ENCODE measurements at places on chromosomes 16 and 17.

- no peak for DNase-seq
Measured at GRCh38 chr17:83202002-83203000, 122.9 kb downstream of the METRNL start.

DNA sequence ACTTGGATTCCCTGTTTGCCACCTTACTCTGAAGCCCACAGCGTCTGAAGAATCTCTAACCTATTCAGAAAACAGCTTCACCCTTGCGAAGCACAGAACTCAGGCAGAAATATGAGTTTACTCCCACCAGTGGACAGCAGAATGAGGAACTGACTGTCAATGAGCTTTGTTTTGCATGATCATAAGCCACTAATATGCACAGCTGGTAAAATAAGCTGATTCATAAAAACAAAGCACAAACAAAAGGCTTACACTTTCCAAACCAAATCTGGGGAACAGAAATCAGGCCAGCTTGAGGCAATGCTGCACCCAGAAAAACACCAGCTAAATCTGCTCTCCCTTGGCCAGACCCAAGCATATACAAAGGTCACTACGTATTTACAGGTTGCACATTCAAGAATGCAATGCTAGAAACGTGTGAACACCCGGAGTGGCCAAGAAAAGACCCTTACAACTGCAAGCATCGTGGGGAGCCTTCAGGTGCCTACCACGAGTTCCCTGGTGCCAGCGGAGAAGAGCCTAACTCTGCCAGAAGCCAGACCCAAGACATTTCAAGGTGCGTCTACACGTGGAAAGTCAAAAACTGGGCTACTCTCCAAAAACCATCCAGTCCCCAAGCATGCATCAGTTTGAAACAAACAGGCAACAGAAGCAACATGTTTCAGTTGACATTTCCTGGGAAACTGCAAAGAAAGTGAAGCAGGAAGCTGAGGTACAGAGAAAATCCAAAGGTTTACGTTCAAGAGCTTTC lies 207.1 kb downstream of the ZFHX3 start:
- no peak for DNase-seq

DNA sequence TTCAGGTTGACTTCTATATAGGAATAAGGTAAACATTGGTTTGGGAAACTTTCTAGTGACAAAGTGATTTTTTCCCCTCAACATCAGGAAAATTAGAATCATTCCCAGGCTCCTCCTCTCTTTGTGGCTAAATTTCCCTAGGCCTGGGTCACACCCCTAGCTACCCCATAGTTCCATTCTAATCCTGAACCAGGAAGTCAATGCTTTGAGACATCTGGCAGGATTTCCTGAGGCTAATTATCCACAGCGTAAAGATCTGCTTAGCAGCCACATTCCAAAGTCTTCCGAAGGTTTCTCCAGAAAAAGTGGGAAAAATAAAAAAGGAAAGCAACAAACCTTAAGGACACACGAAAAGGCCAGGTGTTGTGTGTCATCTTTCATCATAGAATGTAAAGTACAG lies 60.3 kb upstream of the CORO6 start:
- DNase-seq: no peak

DNA sequence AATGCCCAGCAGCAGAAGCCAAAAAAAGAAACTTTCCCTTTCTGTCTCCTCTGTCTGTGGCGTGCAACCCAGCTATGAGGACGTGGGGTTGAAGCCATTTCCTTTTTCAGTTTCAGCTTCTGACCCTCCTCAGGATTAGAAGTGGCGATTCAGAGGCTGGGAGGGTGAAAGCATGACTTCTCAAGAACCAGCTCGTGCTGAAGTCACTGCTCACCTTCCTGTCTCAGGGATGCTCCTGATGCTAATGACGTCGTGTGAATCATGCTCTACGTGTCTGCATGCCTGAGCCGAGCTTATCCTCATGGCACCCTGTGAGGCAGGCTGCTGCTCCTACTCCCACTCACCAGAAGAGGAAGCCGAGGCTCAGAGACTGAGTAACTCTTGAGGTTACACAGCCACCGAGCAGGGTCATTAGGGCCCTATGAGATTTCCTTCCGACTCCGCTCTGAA lies 5.7 kb upstream of the LPO start:
- DNase-seq: no peak

GRCh38 chr16:84260766-84261554 lies 21.1 kb upstream of the KCNG4 start:
- DNase-seq: no peak

GRCh38 chr17:8685381-8685780 lies 54.9 kb upstream of the MYH10 start:
- DNase-seq: no peak

GRCh38 chr17:65360961-65361552 lies 200.4 kb downstream of the AXIN2 start:
- no peak for DNase-seq

DNA sequence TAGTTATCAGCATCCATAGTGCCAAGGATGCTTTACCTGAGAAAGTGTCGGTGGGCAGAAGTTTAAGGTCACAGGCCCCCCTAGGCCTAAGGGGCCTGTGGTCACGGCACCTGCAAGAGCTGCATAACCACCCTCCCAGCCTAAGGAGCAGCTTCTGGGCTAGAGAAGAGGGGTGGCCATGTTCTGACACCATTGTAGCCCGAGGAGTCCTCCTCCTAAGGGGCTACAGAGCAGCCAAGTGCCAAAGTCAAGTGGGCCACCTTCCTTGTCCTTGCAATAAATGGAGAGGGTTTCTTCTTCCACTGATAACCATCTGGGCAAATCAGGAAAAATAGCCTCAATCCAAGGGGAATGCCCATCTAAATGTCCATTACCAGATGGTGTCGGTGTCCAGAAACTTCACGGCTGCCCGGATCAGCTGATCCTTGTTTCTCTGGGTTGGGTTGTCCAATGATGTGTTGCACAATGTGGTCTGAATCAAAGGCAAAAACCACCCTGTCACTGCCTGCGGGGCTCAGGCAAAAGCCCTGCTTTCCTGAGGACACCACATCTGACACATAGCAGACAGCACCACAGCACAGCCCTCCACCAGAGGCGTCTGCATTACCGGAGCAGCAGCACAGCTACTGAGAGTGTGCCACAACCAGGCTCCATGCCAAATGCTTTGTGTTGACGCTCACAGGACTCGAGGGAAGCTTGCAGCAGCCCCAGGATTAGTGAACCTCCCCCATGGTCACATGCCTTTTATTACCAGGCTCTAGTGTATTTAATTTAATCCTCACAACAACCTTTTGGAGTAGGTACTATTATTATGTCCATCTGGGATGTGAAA lies 12.8 kb downstream of the ATPAF2 start:
- no peak for DNase-seq

- DNase-seq: no peak
Measured at GRCh38 chr17:63947711-63948330, 15.7 kb upstream of the CD79B start.

DNA sequence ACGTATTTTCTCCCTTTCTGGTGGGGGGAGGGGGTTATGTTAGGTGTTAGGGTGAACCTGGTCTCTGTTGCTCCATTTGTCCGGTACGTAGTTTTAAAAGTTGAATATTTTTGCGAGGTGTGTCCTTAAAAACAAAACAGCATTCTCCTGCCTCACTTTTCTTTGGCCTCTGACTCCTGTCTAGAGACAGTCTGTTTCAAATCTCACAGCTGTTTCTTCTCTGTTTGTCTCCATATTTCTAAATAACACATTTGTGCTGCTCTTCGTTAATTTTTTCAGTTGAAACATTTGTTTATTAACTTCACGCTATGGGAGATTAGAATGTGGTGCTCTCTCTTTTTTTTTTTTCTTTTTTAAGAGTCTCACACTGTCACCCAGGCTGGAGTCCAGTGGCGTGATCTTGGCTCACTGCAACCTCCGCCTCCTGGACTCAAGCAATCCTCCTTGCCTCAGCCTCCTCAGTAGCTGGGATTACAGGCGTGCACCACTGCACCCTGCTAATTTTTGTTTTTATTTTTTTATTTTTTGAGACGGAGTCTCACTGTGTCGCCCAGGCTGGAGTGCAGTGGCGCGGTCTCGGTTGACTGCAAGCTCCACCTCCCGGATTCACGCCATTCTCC lies 31.7 kb downstream of the RPA1 start:
- DNase-seq: no peak

DNA sequence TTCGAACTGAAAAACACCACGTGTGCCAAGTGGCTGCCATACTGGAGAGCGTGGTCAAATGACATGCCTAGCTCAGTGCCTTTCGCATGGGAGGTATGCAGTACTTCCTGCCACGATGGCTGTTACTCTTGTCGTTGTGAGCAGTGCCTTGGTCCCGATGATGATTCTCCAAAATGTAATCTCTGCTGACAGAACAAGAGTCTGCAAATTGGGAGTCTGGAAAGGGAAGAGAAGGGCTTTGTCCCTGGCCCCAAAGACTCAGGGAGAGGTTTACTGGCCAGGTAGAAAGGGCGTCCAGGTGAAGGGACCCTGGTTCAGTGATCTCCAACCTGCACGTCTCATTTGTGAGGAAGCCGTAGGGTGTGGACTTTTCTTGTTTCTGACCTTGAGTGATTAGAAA lies 336.6 kb downstream of the WWOX start:
- DNase-seq: no peak

- no peak for DNase-seq
Measured at GRCh38 chr17:58575511-58575910, 61.1 kb upstream of the MTMR4 start.

DNA sequence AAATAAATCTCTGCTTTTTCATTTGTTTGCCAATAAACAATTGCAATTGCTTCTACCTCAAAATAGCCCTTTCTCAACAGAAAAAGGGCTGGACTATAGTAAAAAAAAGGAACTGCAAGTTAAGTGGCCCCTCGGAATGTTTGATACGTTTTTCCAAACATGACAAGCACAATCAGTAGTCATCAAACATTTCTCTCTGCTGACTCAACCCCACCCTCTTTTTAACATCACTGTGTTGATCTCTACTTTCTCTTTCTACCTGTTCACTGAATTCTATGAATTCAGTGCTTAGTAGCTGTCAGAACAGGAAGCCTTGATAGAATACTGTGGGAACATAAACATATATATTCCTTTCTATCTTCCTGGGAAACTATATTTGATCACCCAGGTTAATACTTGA lies 116.5 kb upstream of the AXIN2 start:
- DNase-seq: no peak

DNA sequence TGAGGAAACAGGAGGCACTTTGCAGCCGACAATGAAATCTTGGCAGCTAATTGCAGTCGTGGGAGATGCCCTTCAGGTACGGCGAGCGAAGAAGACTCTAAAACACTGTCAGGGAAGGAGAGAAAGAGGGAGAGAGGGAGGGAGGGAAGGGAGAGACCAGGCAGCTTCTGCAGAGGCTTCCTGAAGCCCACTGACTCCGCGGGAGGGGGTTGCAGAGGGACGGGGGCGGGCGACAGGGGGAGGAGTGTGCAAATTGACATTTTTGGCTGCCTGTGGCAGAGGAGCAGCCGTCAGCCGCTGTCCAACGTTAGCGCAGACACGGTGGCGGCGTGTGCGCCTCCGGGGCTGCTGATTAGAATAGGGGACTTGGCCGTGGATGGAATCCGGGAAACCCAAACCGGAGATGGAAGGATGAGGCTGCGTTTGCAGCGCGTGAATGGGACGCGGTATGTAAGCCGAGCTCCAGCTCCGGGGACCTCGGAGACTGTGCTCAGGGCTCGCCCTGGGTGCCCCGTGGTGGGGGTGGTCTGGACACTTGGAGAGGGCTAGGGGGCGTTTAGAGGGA lies 849.1 kb upstream of the RBFOX1 start:
- DNase-seq: no peak

DNA sequence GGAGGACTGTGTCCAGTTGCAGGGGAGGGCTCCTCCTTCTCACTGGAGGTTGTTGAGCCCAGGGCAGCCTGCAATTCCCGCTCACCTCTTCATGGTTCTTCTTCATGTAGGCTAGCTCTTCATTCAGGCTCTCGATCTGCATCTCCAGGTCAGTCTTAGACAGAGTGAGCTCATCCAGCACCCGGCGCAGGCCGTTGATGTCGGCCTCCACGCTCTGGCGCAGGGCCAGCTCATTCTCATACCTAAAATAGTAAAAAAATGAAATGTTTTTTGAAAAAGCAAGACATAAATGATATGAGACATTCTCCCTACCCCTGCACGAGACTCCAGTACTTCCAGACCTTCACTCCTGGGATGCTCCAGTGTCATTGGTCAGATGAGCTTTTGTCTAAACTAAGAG lies 2.2 kb downstream of the KRT13 start:
- DNase-seq: no peak

DNA sequence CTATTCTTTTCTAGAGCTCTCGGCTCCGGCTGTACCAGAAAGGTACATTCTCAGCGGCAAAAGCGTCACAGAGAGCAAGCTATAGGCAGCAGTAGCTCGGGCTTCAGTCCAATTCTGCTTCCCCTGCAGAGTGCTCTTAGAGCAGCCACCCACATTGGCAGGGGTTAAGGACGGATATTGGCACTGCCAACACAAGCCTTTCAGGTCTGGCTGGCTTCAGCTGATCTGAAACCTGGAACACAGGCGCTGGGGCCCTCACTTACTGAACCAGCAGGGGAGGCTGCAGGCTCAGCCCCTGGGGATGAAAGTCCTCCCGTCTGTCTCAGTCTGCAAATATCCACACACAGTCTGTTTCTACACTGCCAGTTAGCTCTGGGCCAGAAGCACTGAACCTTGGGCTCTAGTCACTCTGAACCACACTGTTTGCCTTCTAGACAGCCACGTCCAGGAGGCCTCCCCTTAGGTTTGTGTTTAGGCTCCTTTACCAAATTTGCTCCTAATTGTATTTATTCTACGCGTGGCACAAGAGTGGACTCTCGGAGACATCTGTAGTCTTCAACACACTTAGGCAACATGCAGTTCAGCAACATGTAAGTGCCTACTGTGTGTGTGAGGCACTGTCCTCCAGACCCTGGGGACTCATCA lies 40.1 kb downstream of the HIC1 start:
- no peak for DNase-seq

DNA sequence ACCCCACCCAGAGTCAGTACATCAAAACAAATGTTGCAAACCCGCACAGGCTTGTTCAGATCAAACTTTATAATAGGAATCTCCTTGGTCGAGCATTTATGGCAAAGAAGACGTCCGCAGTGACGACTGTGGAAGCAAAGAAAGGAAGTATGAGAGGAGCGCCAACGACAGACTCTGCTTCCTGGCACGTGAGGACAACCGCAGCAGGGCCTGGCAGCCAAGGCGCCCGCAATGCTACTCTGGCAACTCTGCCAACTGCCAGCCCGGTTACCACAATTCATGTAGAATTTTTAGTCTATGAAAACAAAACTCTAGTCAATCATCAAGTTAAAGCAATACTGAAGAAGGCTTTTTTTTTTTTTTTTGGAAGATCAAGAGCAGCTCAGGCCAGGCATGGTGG lies 24.8 kb downstream of the CYB5D2 start:
- DNase-seq: no peak

- DNase-seq: no peak
Measured at GRCh38 chr16:89264800-89265550, 47.5 kb downstream of the ZNF778 start.

DNA sequence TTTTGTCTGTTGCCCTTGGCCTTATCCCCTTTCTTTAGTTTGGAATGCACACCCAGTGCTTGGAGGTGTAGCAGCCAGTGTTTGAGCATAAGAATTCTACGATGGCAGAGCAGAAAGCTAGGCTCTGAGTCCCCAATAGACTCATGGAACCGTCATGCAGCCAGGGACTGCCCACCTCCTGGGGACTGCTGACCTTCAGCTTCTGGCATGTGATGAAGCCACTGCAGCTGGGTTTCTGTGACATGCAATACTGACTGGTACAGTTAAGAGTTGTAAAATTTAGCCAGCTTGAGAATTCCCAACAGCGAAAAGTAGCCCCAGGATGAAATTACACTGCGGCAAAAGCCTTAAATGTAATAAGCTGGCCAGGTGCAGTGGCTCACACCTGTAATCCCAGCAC lies 9.0 kb upstream of the MAP3K14 start:
- DNase-seq: no peak

Data from activated CD4-positive, alpha-beta T cell treated with anti-CD3 and anti-CD28 coated beads, Interleukin-2, amount 50 U/mL, for 24 hours (primary cell).